ENCODE measurements at places on chromosomes 7 and 10.

- DNase-seq: no peak
Measured at GRCh38 chr10:25112016-25112415, 62.8 kb upstream of the GPR158 start.

GRCh38 chr7:136064081-136064480, 86.9 kb upstream of the MTPN start:
- DNase-seq: no peak

DNA sequence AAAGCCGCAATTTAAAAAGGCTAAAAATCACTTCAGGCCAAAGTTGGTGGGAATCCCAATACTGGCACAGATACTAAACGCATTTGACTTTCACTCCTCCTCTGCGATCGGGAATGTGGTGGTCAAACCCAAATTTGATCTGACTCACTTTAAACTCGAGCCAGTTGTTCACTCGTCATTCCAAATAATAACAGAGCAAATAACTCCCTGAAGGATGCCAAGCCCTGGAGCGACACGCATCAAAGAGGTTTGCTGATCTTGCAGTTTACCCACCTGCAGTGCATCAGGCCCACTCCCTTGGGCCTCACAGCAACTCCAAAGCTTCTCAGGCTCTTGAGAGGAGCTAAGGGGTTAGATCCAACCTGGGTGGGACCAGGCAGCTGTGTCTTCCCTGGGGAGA, 12.2 kb downstream of the PTN start:
- no peak for DNase-seq

DNA sequence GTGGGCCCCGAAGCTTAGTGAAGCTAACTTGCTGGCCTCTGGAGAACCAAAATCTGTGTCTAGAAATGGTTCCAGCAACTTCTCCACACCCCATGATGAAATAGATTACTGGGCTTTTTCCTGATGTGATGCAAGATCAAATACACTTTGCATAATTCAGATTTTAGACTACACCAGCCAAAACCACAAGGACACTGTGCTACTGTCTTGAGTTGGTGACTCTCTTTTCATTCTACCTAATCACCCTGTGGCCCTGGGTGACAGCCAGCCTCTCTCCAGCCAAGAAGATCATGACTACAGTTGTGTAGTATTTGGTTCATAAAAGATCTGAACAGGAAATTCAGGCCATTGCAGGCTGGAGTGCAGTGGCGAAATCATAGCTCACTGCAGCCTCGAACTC, 22.2 kb downstream of the AZGP1 start:
- DNase-seq: no peak

DNA sequence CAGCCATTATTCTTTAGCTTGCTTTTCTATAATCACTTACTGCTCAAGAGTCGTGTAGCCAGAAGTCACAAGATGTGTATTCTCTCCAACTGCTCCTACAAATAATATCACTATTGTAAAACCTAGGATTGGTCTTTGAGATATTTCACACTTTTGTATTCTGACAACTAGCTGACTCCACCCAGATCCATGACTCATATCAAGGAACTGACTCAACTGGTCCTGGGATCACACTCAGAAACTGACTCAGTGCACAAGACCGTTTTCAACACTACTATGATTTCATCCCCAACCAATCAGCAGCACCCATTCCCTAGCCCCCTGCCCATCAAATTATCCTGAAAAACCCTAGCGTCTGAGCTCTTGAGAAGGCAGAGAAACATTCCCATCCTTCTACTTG, 56.5 kb upstream of the ORC5 start:
- DNase-seq: no peak

DNA sequence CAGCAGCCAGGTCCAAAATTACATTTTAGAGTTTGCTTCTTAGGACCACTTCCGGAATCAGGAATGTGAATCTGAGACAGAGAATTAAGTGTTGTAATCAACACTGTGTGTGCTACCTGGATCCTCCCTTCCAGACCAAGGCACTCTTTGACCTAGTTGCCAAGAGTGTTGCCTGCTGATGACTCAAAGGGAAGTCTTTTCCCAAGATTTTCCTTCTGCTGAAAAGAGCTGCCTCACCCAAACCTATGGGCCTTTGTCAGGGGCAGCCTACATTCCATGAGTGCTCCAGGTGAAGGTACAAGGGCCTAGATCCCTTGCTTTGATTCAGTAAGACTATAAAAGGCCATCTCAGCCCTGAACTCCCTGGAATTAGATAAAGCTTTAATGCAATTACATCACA, 712.5 kb upstream of the ANKRD30A start:
- DNase-seq: no peak
